Endodermal cell (in vitro differentiated cells): ENCODE measurements at places on chromosomes 2 and 18. TPM values are rescaled to one million over a fixed set of nuclear protein-coding genes. Genes with fewer than 3 reads are reported as not detected.

Gene ACADL
- total RNA-seq: 0.44 to 1.1 TPM (median 0.96 TPM) in 3 replicates

Gene TAF1B
- 26.0 to 36.2 TPM (median 35.1 TPM) in 3 replicates for total RNA-seq

Gene TPO
- not detected in 2 replicates for total RNA-seq

Gene VIT
- total RNA-seq: not detected in 3 replicates

Gene RGPD3
- 0.25 and 0.59 TPM in 2 replicates for total RNA-seq

Gene ASB3
- total RNA-seq: 39.0 to 52.1 TPM (median 40.3 TPM) in 3 replicates

Gene CENPO
- total RNA-seq: 17.3 to 42.9 TPM (median 40.3 TPM) in 3 replicates

Gene SIGLEC15
- total RNA-seq: not detected in 3 replicates

Gene OSGEPL1
- total RNA-seq: 9.7 and 10.3 TPM in 2 replicates

Gene CMPK2
- 1.1 to 3.8 TPM (median 2.4 TPM) in 3 replicates for total RNA-seq

Gene C2orf72
- total RNA-seq: 1.3 and 1.8 TPM in 2 replicates

Gene PROM2
- total RNA-seq: 1.8 to 2.4 TPM (median 2.3 TPM) in 3 replicates

Gene GPR35
- total RNA-seq: 0.21 to 1.1 TPM (median 0.71 TPM) in 3 replicates

Gene NTSR2
- total RNA-seq: not detected in 2 replicates

Gene RAPGEF4
- 0.77 and 0.88 TPM in 2 replicates for total RNA-seq

Gene CASP10
- 4.1 and 6.0 TPM in 2 replicates for total RNA-seq

Gene NT5C1B
- total RNA-seq: not detected in 2 replicates

Gene FSHR
- total RNA-seq: 2.4 and 4.7 TPM in 2 replicates

Gene POTEJ
- not detected in 3 replicates for total RNA-seq

Gene TCF7L1
- total RNA-seq: 70.5 and 73.3 TPM in 2 replicates

Gene TMEM178A
- total RNA-seq: 7.4 to 12.5 TPM (median 8.8 TPM) in 3 replicates

Gene APCDD1
- total RNA-seq: 4.7 to 11.9 TPM (median 6.5 TPM) in 3 replicates

Gene OR6B2
- not detected in 3 replicates for total RNA-seq

Gene ADD2
- 14.8 to 21.4 TPM (median 16.1 TPM) in 3 replicates for total RNA-seq

Gene NPHP1
- 7.6 to 10.6 TPM (median 10.6 TPM) in 3 replicates for total RNA-seq

Gene HNMT
- total RNA-seq: 18.0 TPM in 2 replicates

Gene PLEKHB2
- 68.6 to 73.6 TPM (median 72.3 TPM) in 3 replicates for total RNA-seq
